ENCODE measurements at places on chromosomes 5 and 9. TPM values are rescaled to one million over a fixed set of nuclear protein-coding genes. Genes with fewer than 3 reads are reported as not detected.

GRCh38 chr5:154302161-154302560 is 111.6 kb downstream of the GALNT10 start:
- no peak overlapping the region for H3K27ac ChIP-seq
- H3K36me3 ChIP-seq = peaks cover 17% of the 10 kb centered on the region
- no peak for DNase-seq
- H3K27me3 ChIP-seq = no peaks in the 10 kb centered on the region

DNA sequence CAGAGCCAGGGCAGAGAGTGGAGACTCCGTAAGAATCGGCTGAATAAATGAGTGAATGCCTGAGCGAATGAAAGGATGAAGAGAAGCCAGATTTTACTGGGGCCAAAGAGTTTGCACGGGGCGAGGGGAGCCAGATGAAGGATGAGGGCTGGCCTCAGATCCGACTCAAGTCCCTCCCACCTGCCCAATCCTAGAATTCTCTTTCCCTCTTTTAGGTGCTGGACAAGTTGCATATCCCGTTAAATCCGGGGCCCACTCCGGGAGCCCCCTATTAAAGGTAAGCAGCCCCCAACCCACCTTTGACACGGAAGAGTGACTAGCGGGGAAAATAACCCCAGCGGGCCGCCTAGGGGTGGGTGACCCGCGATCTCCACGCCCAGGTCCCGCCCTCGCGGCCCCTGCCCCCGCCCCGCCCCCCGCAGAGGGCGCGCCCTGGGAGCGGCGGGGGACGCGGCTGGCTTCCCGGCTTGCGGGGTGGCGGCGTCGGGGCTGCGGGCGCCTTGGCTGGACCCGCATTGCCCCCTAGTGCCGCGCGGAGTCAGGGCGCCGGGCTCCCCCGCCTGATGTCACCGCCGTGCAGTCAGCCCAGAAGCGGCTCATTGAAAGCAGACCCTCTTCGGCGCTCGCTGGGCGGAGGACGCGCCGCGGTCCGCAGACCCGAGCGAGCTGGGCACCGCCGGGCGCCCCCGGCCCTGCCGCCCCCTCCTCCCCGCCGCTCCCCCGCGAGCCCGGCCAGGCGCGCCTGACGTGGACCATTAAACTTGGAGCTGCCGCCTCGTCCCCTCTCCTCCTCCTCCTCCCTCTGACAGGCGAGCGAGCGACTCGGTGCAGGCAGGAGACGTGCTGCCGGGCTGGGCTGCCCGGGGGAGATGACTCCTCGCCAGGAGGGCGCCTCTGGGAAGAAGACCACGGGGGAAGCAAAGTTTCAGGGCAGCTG is at the start of gene ADRA1B:
TSS of gene ADRA1B (plus strand) at position 579 of the 937 bp plus-strand sequence. CDS start 424 bp downstream, outside the sequence.
- peak within 1 kb of the TSS; percentile 65 for H3K4me3 ChIP-seq
- H3K27me3 ChIP-seq = peaks cover 78% of the 10 kb centered on the region
- no peaks in the 10 kb centered on the region for H3K36me3 ChIP-seq
- no peak within 1 kb of the TSS for H3K27ac ChIP-seq
- H3K4me1 ChIP-seq = no peaks in the 10 kb centered on the region
- peak; percentile 71 for DNase-seq

Gene LCN9
- not detected for total RNA-seq

GRCh38 chr9:124517600-124517999 is 10.4 kb upstream of the NR5A1 start:
- H3K27ac ChIP-seq = no peak overlapping the region
- no peak for DNase-seq
- H3K36me3 ChIP-seq = no peaks in the 10 kb centered on the region
- peaks cover 11% of the 10 kb centered on the region for H3K27me3 ChIP-seq
- no peak overlapping the region for H3K4me3 ChIP-seq
- no peaks in the 10 kb centered on the region for H3K4me1 ChIP-seq

Gene IFNA13
- total RNA-seq = not detected

DNA sequence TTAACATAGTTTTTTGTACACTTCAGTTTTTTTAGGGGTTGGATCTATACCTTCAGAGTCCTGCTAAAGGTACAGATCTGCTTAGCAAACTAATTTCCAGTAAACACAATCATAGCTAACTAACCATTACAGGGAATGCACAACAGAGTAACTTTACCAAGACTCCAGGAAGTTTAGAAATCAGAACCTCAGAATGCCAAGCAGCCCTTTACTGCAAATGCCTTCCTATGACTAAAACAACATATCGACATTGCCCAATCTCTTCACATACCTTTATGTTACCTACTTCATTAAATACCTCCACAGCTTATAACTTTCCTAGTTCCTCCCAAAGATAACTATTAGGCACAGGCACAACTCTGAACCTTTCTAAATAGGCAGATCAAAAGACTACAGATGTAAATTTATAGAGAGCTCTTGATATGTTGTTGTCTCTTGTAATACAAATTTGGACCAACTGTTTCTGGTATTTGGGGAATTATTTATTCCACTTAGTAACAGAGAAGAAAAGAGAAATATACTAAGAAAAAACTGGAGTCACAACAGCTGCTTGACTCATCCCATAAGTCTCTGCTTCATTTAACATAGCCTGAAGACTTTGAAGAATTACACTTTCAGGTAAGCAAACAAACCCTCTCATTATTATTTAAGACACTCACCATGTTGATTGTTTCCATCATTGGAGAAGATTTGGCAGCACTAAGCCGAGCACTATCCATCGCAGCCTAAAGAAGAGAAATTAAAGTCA is 46.0 kb upstream of the OR2K2 start:
- DNase-seq = no peak
- H3K36me3 ChIP-seq = peaks cover 32% of the 10 kb centered on the region
- H3K27ac ChIP-seq = peak overlapping the region; percentile 66
- H3K27me3 ChIP-seq = no peaks in the 10 kb centered on the region
- H3K4me1 ChIP-seq = no peaks in the 10 kb centered on the region

Gene HTR1A
- not detected for total RNA-seq

DNA sequence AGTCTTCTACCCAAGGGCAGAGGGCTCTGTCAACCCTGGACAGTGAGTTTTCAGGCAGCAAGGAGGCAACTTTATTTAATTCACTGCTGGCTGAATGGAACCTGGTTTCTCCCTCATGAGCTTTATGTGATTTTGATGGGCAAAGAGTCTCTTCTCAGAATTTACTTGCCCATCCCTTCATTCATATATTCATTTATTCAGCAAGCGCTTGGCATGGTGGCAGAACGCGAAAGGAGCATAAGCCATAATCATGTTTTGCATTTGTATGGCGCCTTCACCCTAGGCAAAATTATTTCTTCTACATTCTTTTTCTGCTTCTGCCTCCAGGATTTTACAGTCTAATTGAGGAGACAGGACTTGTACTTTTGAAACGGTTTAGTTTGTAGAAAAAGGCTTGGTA is 8.0 kb downstream of the DELE1 start:
- no peaks in the 10 kb centered on the region for H3K27me3 ChIP-seq
- H3K36me3 ChIP-seq = peaks cover 19% of the 10 kb centered on the region
- peaks cover 3% of the 10 kb centered on the region for H3K4me1 ChIP-seq
- no peak for DNase-seq
- H3K4me3 ChIP-seq = no peak overlapping the region

- H3K4me1 ChIP-seq = no peaks in the 10 kb centered on the region
- H3K4me3 ChIP-seq = no peak overlapping the region
- peaks cover 11% of the 10 kb centered on the region for H3K27me3 ChIP-seq
- peak; percentile 11 for DNase-seq
- no peak overlapping the region for H3K27ac ChIP-seq
- H3K36me3 ChIP-seq = peaks cover 6% of the 10 kb centered on the region
These were observed 64.8 kb downstream of the GDNF start for GRCh38 chr5:37774912-37775483.

Gene SPAG8
- total RNA-seq = 1.4 TPM

DNA sequence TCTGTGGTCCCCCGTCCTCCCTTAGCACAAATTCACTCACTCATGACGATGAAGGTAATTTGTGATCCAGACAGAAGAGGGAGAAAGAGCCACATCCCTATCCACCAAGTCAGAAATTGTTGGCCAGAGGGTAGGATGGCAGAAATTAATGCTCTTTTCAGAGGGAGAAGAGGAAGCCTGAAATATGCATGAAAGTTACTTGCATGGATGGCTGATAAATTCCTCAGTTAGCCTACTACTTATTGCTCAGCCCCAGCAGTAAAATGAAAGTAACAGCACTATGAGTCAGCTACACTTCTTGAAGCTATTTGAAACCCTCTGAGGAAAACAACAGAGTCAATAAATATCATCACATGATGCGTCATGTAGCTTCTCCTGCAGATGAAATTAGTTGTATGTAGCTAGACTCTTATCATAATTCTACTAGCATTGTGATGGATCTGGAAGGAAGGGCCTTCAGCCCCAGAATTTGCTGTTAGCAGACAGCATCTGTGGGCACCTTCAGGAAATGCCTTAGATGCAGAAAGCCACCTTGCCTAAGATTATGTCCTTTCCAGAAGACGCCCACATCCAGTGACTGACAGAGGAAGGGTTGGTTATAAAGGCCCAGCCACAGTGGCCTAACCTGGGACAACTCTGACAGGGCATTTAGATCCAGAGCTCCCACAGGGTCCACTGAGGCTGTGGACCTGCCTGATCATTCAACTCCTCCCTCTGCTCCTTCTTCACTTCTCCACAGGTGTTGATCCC is 81.2 kb upstream of the CCDC112 start:
- H3K27me3 ChIP-seq = peaks cover 29% of the 10 kb centered on the region
- DNase-seq = no peak
- peak overlapping the region; percentile 37 for H3K4me3 ChIP-seq
- H3K36me3 ChIP-seq = no peaks in the 10 kb centered on the region

Gene MAPKAP1
- total RNA-seq = 42.1 TPM

Gene CARTPT
- total RNA-seq = not detected

GRCh38 chr5:96978812-96979449 is 43.1 kb downstream of the LNPEP start:
- DNase-seq = no peak
- H3K27ac ChIP-seq = no peak overlapping the region
- peaks cover 49% of the 10 kb centered on the region for H3K4me1 ChIP-seq

GRCh38 chr9:99998266-99998665 is 91.8 kb downstream of the STX17 start:
- H3K27me3 ChIP-seq = no peaks in the 10 kb centered on the region
- H3K4me1 ChIP-seq = no peaks in the 10 kb centered on the region
- DNase-seq = no peak
- no peak overlapping the region for H3K27ac ChIP-seq

DNA sequence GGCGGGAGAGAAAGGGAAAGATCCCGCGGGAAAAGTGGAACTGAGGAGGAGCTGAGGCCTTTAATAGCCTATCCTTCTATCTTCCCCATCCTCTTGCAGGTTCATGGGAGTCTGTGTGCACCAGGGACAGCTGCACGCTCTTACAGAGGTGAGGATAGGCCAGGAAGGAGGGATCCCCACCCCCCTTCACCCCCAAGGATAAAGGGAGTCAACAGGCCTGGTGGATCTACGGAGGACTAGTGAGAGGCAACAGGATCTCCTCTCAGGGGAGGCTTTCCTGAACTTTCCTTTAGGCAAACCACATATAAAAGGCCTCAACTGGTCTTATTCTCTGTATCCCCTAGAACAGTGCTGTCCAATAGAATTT is 1.1 kb downstream of the TESK1 start:
- DNase-seq = no peak
- H3K4me1 ChIP-seq = peaks cover 52% of the 10 kb centered on the region
- H3K4me3 ChIP-seq = peak overlapping the region; percentile 87
- H3K27me3 ChIP-seq = no peaks in the 10 kb centered on the region
- H3K36me3 ChIP-seq = peaks cover 6% of the 10 kb centered on the region

DNA sequence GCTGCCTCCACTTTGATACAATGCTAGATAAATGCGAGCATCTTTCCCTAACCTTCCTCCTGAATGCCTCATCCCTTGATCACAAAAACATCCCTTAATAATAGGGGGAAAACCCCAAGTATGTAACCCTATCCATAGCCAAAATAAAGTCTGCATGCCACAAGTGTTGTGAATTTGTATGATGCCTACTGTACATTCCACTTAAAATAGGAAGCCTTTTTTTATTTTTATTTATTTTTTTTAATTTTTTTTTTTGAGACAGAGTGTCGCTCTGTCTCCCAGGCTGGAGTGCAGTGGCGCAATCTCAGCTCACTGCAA is 207.0 kb downstream of the AOPEP start:
- H3K36me3 ChIP-seq = no peaks in the 10 kb centered on the region
- H3K4me3 ChIP-seq = no peak overlapping the region
- H3K27ac ChIP-seq = no peak overlapping the region
- DNase-seq = no peak

DNA sequence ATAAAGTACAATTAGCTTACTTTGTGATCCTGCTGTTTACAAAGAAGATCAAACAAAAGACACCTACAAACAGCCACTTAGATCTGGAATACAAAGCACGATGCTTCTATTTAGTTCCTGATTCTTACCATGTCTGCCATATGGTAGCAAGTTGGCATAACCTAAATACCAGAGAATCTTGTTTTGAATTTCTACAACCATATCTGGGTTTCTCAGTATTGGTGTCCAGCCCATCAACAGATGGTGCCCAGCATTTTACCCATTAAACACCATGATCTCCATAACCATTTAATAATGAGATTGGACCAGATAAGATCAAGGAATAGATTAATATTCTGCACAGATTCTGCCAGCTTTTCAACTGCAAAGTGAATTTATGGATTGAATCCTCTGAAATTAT is 29.8 kb downstream of the SLC24A2 start:
- peaks cover 2% of the 10 kb centered on the region for H3K36me3 ChIP-seq
- H3K4me3 ChIP-seq = no peak overlapping the region
- no peak for DNase-seq

GRCh38 chr9:89753472-89754055 is 148.8 kb downstream of the GADD45G start:
- H3K4me3 ChIP-seq = no peak overlapping the region
- no peak for DNase-seq
- H3K27me3 ChIP-seq = no peaks in the 10 kb centered on the region
- H3K36me3 ChIP-seq = no peaks in the 10 kb centered on the region

GRCh38 chr5:164361986-164362385 is 856.6 kb downstream of the MAT2B start:
- H3K4me1 ChIP-seq = no peaks in the 10 kb centered on the region
- no peak overlapping the region for H3K4me3 ChIP-seq
- no peak for DNase-seq

Gene SLC24A2
- total RNA-seq = not detected

Gene TAF11L5
- total RNA-seq = not detected

DNA sequence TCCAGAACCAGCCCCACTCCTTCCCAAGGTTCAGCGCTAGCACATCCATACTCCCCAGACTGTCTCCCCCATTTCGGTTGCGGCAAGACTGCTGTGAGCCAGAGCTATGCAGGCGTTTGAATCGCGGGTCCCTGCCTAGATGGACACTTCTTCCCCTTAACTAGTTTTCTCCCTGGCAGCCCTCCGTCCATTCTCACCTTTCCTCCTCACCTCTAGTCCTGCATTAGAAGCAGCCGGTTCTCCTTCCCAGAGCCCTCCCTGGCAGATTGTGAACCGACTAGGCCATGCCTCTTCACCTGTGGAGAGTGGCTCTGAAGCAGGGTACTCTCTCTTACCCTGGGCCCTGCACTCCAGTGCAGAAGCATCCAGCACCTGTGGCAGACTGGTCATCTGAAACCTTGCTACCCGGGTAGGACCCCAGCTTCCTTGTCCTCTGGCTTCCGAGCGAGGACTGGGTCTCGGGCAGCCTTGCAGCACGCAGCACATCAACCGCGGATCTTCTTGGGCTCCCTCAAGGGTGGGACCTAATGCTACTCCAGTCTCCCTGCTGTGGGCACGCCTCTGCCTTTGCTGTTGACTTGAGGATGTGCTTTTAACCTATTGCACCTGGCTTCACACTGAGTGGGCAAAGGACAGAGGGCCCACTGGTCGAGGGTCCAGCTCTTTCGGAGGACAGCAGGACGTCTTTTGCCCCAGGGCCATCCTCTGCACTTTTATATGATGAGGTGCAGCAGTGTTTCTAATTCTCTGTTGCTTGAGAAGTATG is 183.6 kb downstream of the AOPEP start:
- H3K27me3 ChIP-seq = no peaks in the 10 kb centered on the region
- H3K4me3 ChIP-seq = no peak overlapping the region
- DNase-seq = no peak
- H3K27ac ChIP-seq = no peak overlapping the region
- H3K4me1 ChIP-seq = peaks cover 10% of the 10 kb centered on the region

Data from activated T-cell treated with anti-CD3 and anti-CD28 coated beads, Interleukin-2, amount 50 U/mL, for 72 hours (primary cell).